Stimulated activated CD8-positive, alpha-beta memory T cell treated with anti-CD3 and anti-CD28 coated beads, Interleukin-4, amount 100 ng/mL, for 1 hour (primary cell): ENCODE measurements at places on chromosomes 7 and 10.

- no peak for DNase-seq
Measured at GRCh38 chr7:148368562-148368961, 222.0 kb upstream of the C7orf33 start.

- DNase-seq = no peak
Measured at GRCh38 chr7:26073041-26073440, 79.0 kb upstream of the NFE2L3 start.

DNA sequence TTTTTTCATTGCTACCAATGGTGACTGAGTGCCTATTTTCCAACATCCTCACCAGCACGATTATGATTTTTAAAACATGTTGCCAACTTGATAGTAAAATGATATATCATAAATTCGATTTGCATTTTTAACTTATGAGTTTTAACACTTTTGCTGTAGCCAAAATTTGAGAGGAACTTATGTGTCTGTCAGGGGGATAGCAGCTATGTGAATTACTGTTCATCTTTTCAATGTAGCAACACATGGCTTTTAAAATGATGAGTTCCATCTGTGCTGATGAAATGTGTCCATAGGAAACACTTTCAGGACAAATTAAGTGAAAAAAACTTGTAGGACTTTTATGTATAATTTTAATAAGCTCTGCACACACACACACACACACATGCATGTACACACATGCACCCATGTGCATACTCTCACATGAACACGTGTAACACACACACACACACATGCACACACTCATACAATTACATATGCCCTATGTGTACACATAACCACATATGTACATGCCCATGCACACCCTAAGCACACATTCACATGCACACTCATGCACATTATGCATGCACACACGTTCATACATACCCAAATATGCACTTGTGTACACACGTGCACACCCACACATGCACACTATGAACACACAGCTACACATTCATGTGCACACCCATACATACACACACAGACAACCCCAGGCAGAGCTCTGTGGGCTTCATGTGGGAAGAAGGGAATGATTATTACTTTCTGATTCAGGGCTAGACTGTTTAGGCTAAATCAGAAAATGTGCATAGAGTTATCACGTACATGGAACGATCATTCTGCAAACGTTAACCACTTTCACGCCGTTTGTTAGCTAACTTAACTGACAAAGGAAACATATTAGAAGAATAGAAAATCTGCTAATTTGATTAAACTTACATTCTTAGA, 68.9 kb downstream of the C10orf143 start:
- DNase-seq = no peak

DNA sequence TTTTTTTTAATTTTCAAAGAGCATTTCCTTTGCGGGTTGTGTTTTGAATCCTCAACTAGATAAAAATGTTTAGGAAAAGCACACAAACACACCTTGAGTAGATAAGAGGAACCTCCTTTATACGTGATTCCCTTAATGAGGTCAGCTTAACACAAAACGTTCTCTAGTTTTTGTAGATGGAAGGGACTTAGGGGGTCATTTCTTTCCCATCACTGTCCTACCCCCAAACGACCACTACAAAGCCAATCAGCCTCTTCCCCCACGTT, 1.2 kb downstream of the SUV39H2 start:
- DNase-seq = no peak

DNA sequence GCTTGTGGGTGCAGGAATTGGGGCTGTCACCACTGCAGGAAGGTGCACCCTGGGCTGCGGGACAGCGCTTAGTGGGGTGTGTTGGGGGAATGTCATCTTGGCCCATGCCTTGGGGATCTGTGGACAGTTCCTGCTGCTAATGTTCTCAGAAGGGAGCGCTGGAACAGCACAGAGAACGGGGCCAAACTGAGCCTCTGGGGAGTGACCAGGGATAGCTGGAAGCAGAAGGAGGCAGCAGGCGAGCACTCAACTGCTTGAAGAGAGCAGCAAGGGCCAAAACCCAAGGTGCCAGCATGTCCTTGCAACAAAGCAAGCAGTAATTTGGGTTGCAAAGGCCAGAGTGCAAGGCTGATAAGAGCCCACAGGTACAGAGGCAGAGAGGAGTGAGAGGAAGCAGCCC, 31.3 kb upstream of the WDFY4 start:
- no peak for DNase-seq

GRCh38 chr10:66941491-66941890, 15.7 kb downstream of the LRRTM3 start:
- DNase-seq = no peak

DNA sequence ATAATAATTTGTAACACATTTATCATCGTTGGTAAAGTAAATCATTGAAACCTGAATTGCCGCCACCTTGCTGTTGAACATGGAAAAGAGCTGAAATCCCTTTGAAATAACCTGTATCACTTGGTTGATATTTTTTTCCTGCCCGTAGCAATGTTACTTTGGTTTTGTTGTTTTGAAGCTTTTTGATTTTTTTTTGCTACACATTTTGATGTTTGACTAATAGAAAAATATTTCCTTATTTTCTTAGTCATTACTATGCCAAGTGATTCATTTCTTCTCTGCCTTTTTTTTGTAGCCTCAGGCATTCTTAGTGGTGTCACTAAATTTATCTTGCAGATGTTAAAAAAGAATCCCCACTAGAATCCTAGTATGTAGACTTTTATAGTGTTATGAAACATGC, 235.1 kb upstream of the MEOX2 start:
- no peak for DNase-seq

- DNase-seq = no peak
Measured at GRCh38 chr10:61140765-61141392, 196.9 kb upstream of the RHOBTB1 start.

GRCh38 chr10:98033515-98033914, 3.1 kb upstream of the CRTAC1 start:
- no peak for DNase-seq

DNA sequence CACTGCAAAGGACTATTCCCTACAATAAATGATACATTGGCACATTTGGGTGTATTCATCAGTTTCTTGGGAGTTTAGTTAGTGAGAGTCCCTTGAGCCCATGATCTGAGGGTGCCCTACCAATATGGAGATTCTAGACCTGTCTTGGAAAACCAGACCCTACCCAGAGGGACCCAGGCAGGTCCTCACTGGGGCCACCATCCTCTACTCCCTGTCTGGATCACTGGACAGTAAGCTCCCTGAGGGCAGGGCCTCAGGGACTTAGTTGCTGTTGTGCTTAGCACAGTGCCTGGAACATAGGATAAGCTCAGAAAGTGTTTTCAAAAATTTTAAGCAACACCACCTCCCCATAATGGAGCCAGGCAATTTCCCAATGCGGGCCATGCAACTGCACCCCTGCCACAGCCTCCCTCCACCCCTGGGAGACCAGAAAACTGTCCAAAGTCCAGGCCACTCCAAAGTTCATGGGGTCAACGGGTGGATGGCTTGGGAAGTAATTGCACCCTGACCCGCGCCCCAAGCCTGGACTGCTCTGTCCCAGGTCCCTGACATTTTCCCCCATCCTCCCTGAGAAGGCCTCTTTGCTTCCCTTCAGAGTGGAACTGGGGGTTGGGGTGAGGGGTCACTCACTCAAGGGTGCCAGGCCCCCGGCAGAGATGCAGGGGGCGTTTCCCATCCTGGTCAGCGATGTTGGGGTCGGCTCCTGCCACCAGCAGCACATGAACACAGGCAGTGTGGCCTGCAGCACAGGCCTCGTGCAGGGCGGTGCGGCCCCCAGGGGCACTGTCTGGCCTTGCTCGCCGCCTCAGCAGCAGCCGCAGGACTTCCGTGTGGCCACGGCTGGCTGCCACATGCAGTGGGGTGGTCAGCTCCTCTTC, 1.0 kb downstream of the ASB10 start:
- DNase-seq = no peak

DNA sequence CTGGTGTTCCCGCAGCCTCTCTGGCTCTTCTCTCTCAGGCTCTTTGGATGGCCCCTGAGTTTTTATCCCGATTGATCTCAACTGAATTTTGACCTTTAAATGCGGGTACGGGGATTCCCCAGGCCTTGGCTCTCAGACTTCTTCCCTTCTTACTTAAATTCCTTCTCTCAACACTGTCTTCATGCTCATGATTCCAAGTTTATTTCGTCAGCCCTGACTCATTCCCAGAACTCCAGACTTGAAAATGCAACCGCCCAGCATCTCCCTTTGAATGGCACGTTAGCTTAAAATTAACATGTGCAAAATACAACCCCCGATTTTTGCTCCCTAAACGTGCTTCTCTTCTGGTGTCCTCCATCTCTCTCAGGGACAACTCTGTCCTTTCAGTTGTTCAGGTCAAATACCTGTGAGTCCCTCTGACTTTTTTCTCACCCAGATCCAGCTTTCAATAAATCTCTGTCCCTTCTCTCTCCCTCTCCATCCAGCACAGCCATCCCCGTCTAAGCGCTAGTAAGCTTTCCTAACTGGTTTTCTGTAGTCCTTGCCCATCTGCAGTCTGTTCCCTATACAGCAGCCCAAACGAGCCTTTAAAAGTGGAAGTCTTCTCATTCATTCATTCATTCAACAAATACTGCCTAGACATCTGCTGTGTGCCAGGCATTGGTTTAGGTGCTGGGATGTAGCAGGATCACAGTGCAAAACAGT, 7.1 kb downstream of the HECW1 start:
- no peak for DNase-seq

DNA sequence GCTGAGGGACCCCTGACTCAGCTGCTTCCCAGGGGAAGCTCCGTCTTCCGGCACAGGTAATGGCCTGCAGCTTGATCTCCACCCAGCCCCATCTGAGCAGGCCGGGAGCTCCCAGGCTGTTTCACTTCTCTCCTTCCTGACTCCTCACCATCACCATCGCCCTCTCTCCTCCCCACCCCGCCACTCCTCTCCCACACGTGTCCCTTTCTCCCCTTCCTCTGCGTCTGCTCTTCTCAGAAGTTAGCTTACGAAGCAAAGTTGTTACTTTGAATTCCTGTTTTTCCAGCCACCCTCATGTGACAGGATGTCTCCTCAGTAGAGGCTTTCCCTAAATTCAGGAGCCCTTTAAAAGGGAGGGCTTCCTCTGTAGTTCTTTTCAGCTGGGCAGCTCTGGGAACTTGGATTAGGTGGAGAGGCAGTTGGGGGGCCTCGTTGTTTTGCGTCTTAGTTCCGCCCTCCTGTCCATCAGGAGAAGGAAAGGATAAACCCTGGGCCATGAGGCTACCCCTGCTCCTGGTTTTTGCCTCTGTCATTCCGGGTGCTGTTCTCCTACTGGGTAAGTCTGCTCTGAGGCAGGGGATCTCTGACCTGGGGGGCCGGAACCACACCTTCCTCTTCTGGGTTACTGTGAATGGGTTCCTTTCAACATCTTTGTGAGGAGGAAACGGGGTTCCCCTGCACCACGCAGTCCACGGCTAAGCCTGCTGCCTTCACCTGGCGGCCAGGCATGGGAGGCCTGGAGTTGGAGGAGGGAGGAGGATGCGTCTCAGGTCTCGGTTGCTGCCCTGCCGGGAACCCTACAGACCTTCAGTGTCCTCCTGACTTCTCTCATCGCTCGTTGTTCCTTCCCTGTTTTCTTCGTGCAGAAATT, at the start of gene MRC1:
MRC1 (plus strand) TSS at position 378 of the 871 bp plus-strand sequence; CDS start at position 496, 118 bp downstream.
- DNase-seq = no peak

GRCh38 chr7:44748948-44749731, 493 bp downstream of the ZMIZ2 start:
- DNase-seq = no peak

- no peak for DNase-seq
Measured at GRCh38 chr7:106344211-106344610, 59.4 kb upstream of the NAMPT start.

GRCh38 chr7:112150823-112151641, 55.2 kb downstream of the DOCK4 start:
- DNase-seq = no peak

DNA sequence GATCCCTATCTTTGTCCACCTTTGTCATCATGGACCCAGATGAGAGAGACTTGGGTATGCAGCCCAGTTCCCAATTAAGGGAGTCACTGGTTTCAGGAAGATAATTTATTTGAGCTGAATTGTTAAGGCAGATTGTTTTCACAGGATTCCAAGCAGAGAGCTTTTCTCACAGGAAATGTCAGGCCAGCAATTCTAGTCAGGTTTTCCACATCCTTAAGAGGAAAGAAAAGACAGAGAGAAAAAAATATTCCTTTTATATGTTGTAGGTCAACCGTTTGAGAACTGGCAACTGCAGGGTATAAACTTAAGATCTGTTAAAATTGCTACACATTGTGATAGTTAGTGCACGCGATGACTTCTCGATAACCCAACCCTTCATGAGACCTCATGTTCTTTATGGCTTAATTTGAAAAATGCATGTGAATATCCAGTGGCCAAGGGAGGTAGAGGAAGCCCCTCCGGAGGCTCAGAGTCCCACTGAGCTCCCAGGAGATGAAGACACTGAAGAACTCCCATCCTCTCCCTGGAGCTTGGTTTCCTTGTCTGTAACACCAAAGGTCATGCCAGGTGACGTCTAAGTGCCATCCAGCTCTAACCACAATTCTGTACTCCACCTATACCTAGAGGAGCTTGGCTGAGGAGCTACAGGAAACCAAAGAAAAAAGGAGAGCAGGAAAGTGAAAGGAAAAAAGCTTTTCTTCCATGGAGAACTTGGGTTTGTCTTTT, 45.6 kb downstream of the MINDY4 start:
- DNase-seq = no peak

DNA sequence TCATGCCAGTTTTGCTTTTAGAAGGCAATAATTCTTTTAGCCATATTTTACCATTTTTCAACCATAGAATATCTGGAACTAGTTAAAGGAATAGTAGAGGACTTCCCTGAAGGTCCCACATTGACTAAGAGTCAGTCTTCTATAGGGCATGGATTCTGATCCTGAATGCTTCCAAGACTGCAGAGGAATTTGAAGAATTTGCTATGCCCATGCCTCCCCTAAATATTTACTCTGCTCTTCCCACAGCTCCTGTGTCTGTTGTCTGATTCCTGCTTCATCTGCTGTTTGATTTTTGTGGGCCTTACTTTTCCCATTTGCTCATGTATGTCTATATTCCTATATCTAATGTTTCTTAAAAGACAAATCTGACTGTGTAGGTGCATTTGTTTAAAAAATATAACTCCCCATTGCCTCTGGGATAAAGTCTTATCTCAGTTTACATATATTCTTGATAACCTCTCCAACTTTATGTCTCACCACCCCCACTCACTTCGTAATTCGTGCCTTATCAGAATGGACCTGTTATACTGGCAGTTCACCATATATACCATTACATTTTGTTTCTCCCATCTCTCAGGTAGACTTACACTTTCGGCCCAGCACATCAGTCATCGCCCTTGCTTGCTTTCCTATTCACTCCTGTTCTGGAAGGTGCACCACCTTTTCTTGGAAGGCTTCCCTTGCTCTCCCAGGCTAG, 33.9 kb downstream of the LRRC4 start:
- DNase-seq = no peak

DNA sequence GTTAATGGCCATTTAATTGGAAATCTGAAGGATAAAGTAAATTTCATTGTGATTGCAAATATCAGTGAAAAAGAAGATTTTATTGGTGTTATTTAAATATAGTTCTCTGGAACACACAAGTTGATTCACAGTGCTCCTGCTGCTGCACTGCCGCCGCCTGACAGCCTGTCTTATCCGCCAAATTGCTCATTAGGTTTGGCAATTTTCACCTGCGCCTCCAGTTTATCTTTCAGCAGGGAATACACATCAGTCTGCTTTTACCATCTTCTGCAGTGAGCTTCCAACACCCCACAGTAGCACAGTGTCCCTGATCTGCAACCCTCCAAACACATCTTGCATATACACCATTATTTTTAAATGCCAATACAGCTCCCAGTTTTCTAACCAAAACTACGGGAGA, 308.3 kb downstream of the PARD3 start:
- DNase-seq = no peak

- DNase-seq = no peak
Measured at GRCh38 chr10:1373287-1373686, 317.1 kb downstream of the WDR37 start.
